ENCODE measurements at places on chromosomes 2 and 18.

GRCh38 chr2:151952691-151953456 lies 124.7 kb upstream of the ARL5A start:
- DNase-seq: no peak

DNA sequence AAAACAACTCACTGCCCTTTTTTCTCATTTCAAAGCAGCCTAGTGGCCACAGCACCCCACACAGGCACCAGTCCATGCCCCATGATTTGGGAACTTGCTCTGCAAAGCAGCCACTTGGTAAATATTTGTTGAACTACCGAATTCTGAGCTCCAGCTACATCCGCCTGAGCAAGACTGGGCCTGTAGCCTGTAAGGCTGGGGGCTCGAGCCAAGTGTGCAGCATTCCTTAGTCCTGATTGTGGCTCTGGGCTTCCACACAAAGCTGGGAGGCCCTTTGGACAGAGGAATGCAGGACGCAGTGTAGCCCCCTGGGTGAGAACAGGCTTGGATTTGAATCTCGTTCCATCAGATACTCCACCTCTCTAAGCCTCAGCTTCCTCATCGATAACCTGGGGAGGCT lies 88.4 kb downstream of the ACTR2 start:
- DNase-seq: no peak

DNA sequence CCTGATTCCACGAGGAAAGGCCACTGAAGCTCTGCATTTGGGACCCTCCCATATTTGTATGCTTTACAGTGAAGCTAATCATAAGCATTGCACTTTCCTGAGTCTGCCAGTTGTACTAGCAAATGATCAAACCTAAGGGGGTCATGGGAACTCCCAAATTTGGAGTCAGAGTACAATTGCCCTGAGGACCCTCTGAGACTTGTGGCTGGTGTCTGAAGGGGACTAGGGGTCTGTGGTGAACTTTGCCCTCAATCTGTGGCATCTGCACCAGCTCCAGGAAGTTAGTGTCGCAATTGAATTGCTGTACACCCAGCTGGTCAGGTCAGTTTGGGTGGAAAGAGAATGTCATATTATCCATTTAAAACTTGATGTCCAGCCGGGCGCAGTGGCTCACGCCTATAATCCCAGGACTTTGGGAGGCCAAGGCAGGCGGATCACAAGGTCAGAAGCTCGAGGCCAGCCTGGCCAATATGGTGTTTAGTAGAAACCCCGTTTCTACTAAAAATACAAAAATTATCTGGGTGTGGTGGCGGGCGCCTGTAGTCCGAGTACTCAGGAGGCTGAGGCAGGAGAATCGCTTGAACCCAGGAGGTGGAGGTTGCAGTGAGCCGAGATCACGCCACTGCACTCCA lies 18.1 kb downstream of the SOWAHC start:
- no peak for DNase-seq

DNA sequence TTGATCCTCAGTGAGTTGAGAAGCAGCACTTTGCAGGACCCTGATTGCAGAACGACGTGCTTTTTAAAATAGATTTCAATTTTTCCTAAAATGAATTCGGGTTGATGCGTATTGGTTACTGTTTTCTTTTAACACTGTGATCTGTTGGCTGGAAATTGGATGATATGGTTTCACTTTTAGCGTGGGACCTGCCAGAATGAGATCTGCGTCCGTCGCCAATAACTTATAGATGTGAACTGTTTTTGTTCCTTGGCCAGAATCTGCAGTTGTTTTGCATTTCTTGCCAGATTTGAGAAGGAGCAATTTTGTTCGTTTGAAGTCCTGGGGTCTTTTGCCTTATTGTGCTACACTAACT lies 703 bp downstream of the UGGT1 start:
- DNase-seq: no peak

GRCh38 chr2:183255411-183255810 lies 131.2 kb downstream of the NUP35 start:
- DNase-seq: no peak

- DNase-seq: no peak
Observed at GRCh38 chr2:200131307-200131706, 175.2 kb upstream of the SPATS2L start.

GRCh38 chr18:58861861-58862301 lies 2.8 kb upstream of the ZNF532 start:
- no peak for DNase-seq

GRCh38 chr2:140344838-140345237 lies 1564.6 kb upstream of the NXPH2 start:
- DNase-seq: no peak

DNA sequence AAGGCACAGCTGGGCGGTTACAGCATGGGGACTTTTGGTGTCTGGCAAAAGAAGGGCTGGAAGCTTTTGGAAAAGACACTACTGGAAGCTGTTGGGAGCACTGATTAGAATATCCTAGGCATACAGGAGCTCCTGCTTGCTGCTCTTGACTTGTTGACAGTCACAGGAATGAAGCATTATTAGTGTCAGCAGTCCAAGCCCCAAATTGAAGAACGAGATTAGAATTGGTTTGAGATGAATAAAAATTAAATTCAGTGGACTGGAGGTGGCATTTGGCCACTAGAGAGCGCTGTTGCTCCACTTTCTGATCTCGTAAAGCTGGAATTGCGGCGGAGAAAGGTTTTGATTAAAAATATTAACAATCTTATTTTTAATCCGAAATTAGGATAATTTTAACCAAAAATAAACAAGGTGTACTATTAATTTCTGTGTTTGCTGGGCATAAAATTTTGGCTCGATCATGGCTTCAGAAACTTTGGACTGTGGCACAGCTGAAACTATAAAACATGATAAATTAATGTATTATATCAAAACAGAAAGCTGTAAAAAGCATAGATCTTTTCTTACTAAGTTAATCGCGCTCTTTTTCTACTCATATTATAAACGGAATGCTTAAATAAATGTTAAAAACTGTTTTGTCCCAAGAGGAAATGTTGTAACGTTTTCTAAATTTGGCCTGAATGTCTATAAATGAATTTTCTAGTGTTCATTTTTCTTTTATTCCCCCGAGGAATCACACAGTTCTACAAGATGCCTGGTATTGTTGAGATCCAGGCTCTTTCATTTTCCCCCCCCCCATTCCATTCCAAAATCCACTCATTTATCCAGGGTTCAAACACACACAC lies 2.4 kb upstream of the HOXD8 start:
- peak; percentile 31 for DNase-seq

GRCh38 chr2:207787800-207788199 lies 18.1 kb upstream of the FZD5 start:
- no peak for DNase-seq

- no peak for DNase-seq
Observed at GRCh38 chr2:112751451-112752197, 12.8 kb downstream of the CKAP2L start.

GRCh38 chr2:104286841-104287240 lies 567.1 kb upstream of the POU3F3 start:
- DNase-seq: no peak

GRCh38 chr2:42340045-42340937 lies 20.7 kb downstream of the COX7A2L start:
- DNase-seq: no peak

GRCh38 chr2:221569871-221570270 lies 2.2 kb downstream of the EPHA4 start:
- DNase-seq: no peak

DNA sequence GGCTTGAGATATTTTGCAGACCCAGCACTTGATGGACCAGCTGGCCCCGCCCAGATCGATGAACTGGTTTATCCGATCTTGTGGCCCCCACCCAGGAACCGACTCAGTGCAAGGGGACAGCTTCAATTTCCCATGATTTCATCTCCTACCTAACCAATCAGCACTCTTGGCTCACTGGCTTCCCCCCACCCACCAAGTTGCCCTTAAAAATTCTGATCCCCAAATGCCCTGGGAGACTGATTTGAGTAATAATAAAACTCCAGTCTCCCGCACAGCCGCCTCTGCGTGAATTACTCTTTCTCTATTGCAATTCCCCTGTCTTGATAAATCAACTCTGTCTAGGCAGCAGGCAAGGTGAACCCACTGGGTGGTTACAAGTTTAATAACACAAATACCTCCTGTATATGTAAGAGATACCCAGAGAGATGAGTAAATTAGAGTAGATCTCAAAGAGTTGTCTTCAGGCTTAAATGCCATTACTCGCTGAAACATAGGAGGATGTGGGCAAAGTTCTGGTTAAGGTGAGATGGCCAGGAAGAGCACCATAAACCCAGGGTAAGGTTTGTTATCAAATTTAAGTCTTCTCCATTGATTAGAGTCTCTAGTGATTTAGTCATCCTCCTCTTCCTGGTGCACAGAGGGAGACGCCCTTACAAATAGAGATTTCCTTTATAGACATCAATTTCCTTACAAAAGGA lies 222.8 kb downstream of the ARL4C start:
- peak; percentile 45 for DNase-seq

DNA sequence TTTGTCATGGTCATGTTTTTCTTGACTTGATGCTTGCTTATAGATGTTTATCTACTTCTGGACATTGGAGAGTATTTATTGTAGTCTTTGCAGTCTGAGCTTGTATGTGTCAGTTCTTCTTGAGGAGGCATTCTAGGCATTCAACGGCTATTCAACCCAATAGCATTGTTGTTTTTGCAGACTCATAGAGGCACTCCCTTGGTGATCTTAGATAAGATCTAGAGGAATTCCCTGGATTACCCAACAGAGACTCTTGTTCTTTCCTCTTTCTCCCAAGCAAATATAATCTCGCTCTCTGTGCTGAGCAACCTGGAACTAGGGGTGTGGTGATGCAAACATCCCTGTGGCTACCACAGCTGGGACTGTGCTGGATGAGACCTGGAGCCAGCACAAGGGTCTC lies 40.4 kb downstream of the SYT4 start:
- no peak for DNase-seq

DNA sequence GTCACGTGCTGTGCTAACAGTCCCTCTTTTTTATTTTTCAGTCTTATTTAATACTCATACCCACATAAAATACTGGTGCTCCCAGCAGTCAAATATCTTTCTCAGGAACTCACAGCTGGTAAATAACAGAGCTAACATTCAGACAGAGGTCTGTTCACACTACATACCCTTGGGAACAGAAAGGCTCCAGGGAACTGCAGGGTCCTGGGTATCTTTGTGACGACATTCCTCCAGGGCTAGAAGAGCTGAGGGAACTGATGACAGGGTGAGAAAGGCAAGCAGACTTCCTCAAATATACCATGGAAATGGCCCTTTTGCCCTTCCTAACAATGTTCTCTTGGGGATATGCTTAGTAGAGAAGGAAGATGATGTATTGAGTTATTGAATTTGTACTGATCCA lies 19.3 kb downstream of the PDE6D start:
- no peak for DNase-seq

GRCh38 chr2:221228214-221228769 lies 343.8 kb downstream of the EPHA4 start:
- DNase-seq: no peak

DNA sequence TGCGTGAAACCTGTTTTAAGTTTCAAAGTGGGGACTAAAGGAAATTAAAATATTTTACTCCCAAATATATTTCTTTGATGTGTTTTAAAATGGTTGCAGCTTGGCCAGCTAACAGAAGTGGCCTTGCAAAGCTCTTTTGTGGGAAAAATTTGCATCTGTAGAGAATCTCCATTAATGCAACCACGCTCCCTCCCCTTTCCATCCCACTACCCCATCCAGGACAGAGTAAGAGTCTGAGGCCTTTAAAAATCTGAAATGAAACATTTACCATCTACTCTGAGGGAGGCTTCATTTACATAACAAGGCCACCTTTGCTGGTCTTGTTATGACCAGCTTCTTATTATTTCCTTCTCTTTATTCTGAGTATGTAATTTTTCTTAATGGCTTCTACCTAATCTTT lies 63.5 kb downstream of the STAT4 start:
- DNase-seq: no peak

- no peak for DNase-seq
Observed at GRCh38 chr2:235052514-235053354, 100.9 kb downstream of the SH3BP4 start.

- no peak for DNase-seq
Observed at GRCh38 chr2:73134471-73134870, 21.7 kb upstream of the RAB11FIP5 start.

DNA sequence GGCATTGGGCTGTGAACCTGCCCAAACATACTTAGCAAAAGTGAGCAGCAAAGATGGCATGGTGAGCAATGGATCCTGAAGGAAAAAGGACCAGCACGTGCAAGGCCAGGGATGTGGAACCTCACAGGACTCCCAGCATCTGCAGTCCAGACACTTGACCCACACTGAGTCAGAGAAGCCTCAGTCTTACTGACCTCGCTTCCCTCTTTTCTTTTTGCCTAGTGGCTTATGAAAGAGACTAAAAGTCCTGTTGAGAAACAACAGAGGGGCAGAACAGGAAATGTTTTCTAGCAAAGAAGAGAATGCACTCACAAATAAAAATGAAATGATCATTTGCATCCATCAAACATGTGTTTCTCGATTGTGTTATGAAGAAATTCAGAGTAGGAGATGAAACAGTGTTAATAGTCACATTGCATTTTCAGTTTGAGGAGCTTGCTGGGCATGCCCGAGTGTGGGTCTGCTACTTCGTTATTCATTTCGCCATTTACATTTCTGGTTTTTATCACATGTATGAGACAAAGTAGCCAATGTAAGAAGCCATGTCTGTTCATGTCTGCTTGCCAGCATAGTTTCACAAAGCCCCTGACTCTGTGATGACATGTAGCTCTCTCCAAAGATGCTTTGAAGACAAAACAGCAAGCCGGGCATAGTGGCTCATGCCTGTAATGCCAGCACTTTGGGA lies 118.4 kb downstream of the INO80D start:
- DNase-seq: no peak

GRCh38 chr18:36809590-36810381 lies 19.0 kb downstream of the TPGS2 start:
- no peak for DNase-seq

- DNase-seq: no peak
Observed at GRCh38 chr2:232886632-232887031, 16.6 kb downstream of the SNORC start.

- DNase-seq: no peak
Observed at GRCh38 chr2:128626760-128627511, 308.3 kb upstream of the HS6ST1 start.

DNA sequence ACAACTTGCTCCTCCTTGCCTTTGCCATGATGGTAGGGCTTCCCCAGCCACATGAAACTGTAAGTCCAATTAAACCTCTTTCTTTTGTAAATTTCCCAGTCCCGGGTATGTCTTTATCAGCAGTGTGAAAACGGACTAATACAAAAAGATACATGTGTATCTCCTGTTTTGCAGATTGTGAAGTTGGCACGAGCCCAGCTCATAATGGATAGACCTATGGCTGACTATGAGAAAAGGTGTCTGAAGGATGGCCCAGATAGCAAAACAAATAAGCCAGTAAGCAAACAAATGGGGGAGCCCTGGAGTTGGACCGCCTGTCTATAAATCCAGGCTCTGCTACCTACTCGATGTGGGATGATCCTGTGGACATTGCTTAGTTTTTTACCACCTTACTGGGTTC lies 15.5 kb upstream of the PRKCE start:
- no peak for DNase-seq

Data from stimulated activated naive CD4-positive, alpha-beta T cell treated with Interleukin-2 at 50 U/mL for 16 hours (primary cell).